Psoas muscle (tissue), 8 donors: ENCODE measurements at places on chromosomes 5 and 9. TPM values are rescaled to one million over a fixed set of nuclear protein-coding genes. Genes with fewer than 3 reads are reported as not detected.

GRCh38 chr5:139419226-139420192, 15.6 kb upstream of the SPATA24 start:
- no peaks in the 10 kb centered on the region for H3K27me3 ChIP-seq
- H3K36me3 ChIP-seq = peaks cover 24% of the 10 kb centered on the region
- peaks cover 52% of the 10 kb centered on the region for H3K4me1 ChIP-seq
- H3K4me3 ChIP-seq = no peak overlapping the region
- DNase-seq = no peak
- H3K27ac ChIP-seq = peak overlapping the region; percentile 85

DNA sequence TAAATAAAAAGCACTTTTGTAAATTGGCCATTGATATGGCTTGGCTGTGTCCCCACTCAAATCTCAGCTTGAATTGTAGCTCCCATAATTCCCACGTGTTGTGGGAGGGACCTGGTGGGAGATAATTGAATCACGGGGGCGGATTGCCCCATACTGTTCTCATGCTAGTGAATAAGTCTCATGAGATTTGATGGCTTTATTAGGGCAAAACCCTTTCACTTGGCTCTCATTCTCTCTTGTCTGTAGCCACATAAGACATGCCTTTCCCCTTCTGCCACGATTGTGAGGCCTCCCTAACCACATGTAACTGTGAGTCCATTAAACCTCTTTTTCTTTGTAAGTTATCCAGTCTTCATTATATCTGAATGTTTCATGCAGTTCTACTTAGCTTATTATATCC, 153.2 kb downstream of the TARS1 start:
- no peaks in the 10 kb centered on the region for H3K4me1 ChIP-seq
- no peak overlapping the region for H3K4me3 ChIP-seq
- H3K27ac ChIP-seq = no peak overlapping the region
- no peaks in the 10 kb centered on the region for H3K27me3 ChIP-seq
- no peaks in the 10 kb centered on the region for H3K36me3 ChIP-seq

DNA sequence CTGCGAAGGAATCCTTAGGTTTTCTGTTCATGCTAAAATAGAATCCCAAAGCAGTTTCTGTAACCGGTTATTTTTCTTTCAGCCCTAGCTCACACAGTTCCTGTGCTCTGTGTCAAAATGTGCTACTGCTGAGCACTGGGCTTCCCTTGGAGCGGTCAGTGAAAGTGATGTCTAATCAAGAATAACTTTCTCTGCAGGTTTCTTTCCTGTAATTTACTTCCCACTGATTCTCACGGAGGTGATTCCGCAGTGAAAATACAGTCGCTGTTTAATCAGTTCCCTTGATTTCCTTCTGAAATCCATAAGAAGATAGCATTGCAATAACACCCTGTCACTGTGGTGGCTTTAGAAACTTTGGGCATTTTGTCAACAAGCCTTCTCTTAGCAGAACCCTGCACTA, 112.0 kb upstream of the ISL1 start:
- H3K27ac ChIP-seq = no peak overlapping the region
- H3K27me3 ChIP-seq = no peaks in the 10 kb centered on the region
- no peaks in the 10 kb centered on the region for H3K4me1 ChIP-seq
- H3K36me3 ChIP-seq = no peaks in the 10 kb centered on the region
- no peak for DNase-seq

DNA sequence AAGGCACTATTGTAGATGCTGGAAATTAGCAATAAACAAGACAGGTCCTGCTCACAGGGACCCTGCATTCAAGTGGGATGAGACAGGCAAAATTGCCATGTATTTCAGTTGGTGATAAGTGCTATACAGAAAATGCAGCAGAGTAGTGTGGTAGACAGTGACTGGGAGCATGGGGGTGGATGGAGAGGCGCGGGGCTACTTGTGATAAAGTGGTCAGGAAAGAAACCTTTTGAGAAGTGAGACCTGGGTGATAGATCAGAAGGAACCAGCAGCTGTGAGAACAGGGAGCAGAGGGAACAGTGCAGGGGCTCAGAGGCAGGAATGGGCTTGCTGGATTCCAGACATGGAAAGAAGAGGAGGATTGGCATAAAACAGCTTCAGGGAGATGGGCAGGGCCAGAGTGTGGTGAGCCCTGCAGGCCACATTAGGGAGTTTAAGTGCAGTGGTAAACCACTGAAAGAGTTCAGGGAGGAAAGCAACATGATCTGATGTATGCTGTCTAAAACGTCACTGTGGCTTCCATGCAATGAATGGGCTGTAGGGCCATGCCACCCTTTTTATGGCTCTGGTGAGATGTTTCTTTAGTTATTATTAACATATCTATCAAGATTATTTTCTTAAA, 7.3 kb downstream of the CRHBP start:
- DNase-seq = no peak
- H3K36me3 ChIP-seq = no peaks in the 10 kb centered on the region
- H3K27me3 ChIP-seq = peaks cover 2% of the 10 kb centered on the region
- no peaks in the 10 kb centered on the region for H3K4me1 ChIP-seq

DNA sequence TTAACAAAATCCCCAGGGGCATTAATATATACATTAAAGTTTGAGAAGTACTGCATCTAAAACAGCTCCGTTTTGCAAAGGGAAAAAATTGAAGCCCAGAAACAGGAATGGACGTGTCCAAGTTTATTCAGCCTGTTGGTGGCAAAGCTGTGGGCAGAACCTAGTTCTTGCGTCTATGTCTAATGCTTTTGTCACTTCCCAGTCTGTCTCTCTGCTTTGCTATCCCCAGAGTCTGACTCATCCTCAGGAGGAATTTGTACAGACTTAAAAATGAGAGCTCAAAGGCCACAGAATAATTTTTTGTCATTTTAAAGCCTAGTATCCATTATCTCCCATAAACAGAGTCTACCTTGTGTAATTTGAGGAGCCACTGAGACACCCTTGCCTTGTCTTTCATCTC, 330.9 kb upstream of the GRIA1 start:
- DNase-seq = no peak
- no peak overlapping the region for H3K27ac ChIP-seq
- H3K4me3 ChIP-seq = no peak overlapping the region
- no peaks in the 10 kb centered on the region for H3K27me3 ChIP-seq

DNA sequence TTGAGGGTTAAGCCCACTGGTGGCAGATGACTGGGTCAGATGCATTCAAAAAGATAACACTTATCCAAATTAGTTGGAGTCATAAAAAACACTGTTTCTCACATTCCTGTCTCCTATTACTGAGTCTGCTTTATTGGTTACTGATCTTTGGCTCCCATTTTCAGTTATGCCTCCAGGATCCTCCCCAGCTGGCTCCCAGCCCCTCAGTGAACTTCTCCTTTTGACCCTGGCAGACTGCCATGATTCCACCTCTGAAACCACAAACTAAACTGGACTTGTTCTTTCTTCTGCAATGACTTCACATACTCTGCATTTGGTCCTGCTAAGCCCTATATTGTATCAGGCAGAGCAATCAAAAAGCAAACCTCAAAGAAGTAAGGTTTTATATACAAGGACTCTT, 860.8 kb upstream of the DMAC1 start:
- no peaks in the 10 kb centered on the region for H3K36me3 ChIP-seq
- no peaks in the 10 kb centered on the region for H3K4me1 ChIP-seq
- H3K27ac ChIP-seq = no peak overlapping the region

DNA sequence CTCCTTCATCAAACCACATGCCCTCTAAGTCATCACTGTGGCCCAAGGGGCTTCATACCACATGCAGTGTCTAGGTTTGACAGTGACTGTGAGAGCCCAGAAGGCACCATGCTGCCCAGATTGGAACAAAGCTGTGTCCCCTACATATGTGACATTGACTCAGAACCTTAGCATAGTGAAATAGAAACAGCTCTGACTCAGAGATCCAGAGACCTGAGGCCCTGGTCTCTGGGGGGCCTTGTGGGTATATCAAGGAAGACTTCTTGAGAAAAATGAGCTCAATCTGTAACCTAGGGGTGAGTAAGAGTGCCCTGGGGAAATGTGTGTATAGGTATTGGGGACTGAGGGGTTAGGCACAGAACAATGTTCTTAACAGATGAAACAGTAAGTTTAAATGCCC, 7.1 kb upstream of the ENTREP1 start:
- H3K27me3 ChIP-seq = no peaks in the 10 kb centered on the region
- H3K4me1 ChIP-seq = no peaks in the 10 kb centered on the region
- no peak for DNase-seq
- H3K36me3 ChIP-seq = no peaks in the 10 kb centered on the region
- H3K27ac ChIP-seq = no peak overlapping the region

DNA sequence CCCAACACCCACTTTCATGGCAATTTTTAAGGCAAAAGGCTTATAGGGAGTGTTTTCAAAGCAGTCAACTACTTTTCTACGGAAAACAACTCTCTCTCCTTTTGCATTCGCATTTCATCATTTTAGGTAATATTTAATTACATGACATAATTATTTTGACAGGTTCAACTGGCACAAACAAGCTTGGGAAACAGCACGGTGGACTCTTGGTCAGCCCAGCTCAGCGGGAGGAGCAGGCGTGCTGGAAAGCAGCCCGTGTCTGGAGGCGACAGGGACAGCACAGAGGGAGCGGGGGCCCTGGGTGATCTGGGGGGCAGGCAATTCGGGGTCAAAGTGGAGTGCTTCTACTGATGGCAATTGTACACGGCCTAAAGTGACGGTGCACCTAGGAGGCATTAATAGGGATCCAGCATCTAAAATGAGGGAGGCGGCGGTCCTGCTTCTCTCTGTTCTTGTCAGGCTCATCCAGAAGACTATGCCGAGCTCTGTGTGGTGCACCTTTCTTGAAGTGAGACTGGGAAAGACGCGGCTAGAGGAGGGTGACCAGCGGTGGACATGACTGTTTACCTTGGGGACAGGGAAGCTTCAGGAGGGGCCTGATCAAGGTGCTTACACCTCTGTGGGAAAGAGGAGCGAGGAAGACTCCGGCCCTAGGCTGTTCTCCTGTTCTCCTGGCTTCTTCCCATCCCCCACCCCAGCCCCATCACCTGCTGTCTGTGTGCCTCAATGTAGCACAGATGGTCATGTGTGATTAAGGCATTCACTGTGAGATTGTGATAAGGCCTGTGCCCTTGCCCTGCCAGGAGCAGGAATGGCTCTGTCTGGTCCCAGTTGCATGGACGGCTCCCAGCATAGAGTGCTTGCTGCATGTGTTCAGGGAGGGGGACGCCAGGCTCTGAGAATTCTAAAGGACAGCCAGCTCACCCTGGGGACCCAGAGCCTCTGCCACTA, 3.4 kb downstream of the MYMK start:
- DNase-seq = peak; percentile 19
- no peaks in the 10 kb centered on the region for H3K27me3 ChIP-seq
- no peaks in the 10 kb centered on the region for H3K36me3 ChIP-seq
- no peaks in the 10 kb centered on the region for H3K4me1 ChIP-seq
- H3K27ac ChIP-seq = no peak overlapping the region
- no peak overlapping the region for H3K4me3 ChIP-seq

DNA sequence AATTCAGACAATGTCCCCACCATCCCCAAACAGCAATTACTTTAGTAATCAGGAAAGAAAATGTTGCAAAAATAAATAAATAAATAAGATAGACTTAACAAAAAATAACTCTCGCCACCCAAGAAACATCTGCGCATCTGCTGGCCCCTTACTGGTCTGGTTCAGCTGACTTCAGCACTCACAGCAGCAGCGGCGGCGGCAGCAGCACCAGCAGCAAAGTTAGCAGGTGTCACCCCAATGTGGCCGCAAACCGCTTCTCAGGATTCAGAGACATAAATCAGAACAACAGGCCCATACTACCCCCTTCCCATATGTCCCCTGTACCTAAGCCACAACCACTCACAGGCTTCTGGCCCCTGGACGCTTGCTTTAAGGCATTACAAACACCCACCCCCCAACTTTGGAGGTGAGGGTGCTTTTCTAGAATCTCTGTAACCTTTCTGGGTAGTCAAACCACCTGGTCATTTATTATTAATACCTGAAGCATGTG, 593.0 kb downstream of the BNC2 start:
- H3K4me3 ChIP-seq = no peak overlapping the region
- no peak overlapping the region for H3K27ac ChIP-seq
- H3K27me3 ChIP-seq = no peaks in the 10 kb centered on the region
- H3K36me3 ChIP-seq = no peaks in the 10 kb centered on the region
- DNase-seq = no peak

DNA sequence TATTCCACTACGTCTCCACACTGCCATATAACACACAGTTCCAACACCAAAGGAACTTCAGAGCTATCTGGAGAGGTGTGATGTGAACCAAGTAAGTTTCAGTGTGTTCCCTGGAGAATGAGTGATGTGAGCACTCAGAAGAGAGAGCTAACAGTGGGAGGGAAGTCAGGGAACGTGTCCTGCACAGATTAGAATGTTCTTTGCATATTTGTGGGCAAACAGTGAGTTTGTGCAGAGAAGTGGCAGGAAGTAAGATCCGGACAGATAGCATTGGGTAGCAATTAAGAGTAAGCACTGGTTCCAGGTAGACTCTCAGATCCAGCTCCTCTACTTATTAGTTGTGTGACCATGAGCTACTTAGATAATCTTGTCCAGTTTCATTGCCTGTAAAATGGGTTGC, 206.4 kb downstream of the PDZD2 start:
- no peak overlapping the region for H3K27ac ChIP-seq
- no peaks in the 10 kb centered on the region for H3K27me3 ChIP-seq
- DNase-seq = no peak
- H3K36me3 ChIP-seq = no peaks in the 10 kb centered on the region

NDST1 gene
- 37.6 TPM for total RNA-seq

NXNL2 gene
- not detected for total RNA-seq

CCL27 gene
- total RNA-seq = not detected

CARD9 gene
- 0.76 TPM for total RNA-seq

IL17B gene
- 0.58 TPM for total RNA-seq

SLC6A7 gene
- not detected for total RNA-seq

GABRG2 gene
- total RNA-seq = not detected

MCTP1 gene
- 4.5 TPM for total RNA-seq
